ENCODE measurements at places on chromosomes 7 and 10.

GRCh38 chr10:129899276-129900130 lies 64.6 kb downstream of the EBF3 start:
- DNase-seq: no peak

- DNase-seq: peak; percentile 16
Measured at GRCh38 chr7:116525298-116525912, 569 bp downstream of the CAV1 start.

DNA sequence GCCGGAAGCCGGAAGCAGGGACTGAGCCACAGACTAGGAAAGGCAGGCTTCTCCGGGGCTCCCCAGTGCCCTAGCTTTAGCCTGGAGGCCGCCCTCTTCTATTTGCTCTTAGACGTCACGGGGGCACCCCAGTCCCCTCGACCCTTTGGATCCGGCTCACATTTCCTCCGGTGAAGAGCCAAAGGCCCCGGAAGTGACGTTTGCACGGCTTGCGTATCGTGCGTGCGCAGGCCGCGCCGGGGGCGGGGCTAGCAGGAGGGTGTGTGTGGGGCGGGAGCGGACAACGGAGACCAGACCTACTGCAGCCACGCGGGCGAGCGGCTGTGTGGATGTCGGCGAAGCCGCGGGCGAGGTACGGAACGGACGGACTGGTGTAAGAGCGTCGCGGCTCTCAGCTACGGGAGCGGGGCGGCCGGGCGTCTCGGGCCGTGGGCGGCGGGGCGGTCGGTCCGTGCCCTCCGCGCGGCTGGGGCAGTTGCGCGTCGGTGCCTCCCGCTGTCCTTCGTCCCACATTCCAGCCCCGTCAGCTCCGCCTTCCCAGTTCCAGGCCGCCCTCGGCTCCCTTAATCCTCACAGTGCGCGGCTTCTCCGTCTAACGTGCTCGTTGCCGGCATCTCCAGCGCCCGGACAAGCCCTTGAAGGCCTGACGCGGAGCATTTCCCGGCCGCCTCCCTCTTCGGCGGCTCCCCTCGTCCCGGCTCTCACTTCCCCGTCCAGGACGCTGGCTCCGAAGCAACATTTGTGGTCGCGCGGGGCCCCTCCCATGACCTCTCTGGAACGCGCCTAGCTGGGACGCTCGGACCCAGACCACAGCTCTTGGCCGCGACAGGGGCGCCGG lies 25.8 kb downstream of the KCTD7 start:
- DNase-seq: peak; percentile 96

DNA sequence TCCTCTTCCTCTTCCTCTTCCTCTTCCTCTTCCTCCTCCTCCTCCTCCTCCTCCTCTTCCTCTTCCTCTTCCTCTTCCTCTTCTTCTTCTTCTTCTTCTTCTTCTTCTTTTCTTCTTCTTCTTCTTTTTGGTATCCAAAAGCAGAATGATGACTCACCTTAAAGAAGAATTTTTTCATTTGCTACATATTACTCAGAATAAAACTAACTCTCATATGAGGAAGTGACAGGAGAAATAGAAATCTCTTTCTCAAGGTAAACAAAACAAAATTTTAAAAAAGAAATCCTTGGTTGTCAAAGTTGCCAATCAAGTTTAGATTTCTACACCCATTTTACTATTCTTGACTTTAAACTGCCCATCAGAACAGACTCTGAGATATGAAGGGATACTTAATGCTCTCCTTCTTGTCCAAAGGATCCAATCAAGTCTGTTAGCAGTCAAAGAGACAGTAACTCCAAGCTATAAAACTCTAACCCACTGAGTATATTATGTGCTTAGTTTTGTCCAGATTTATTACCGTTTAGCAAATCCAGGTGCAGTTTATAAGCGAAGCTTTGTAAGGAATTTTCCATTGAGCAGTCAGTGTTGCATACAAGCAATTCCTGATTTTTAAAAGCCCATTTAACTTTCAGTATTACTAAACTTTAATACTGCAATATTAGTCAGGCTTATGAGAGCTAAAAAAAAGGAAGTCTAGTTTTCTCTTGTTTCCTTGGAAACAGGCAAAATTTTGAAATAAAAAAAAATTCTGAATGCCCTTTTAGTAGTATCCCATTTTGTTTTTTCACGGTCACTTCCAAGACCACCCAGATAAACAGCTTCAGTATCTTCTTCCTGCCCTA lies 43.1 kb upstream of the SNX13 start:
- DNase-seq: no peak

GRCh38 chr7:119694506-119694905 lies 578.5 kb upstream of the KCND2 start:
- no peak for DNase-seq

DNA sequence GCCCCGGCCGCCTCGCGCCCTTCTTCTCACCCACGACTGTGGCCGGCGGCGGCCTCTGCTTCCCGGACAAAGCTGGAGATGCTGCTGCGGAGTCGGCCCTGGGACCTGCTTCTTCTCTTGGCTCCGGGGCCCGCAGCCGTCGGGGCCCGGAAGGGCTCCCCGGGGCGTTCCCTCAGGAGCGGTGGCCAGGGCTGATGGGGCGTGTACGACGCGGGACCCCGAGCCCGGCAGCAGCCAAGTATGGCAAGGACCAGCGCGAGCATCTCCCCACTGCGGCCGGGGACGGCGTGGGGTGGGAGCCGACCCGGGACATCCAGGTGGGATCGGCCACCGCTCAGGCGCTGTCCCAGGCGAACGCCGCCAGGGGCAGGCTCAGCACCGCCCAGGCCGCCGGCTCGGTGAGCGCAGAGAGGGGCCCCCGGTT lies 27.6 kb upstream of the BMS1 start:
- DNase-seq: no peak

DNA sequence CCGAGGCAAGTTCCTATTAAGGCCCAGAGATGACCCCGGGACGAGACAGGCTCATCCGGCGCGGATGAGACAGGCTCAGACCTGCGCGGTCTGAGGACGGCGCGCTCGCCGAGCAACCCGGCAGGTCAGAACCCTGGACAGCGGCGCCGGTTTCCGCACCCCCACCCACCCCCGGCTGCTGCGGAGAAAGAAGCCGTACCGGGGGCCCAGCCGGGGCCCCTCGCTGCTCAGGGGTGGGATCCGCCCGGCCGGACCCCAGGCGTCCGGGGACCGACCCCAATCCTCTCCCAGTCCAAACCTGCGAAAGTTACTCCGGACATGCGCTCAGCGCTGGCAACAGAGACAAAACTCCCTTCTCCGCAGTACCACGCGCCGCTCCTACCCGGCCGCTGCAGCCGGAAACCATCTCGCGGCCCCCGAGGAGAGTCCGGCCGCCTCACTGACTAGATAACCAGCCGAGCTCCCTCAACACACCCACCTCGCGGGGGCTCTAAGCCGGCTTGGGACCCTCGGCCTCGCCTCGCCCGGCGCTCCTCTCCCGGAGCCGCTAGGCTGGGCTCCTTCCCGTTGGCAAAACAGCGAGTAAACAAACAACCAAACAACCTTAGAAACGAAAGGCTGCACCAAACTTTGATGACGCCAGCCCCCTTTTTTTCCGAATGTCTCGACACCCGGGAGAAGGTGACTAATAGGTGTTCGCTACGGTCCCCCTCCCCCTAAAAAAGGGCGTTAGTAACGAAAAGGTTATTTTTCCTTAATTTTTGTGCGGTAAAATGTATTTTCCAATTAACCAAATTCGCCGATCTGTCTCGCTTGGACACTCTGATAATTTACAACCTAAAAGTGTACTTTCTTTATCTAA lies 2.3 kb upstream of the DRGX start:
- no peak for DNase-seq

- DNase-seq: no peak
Measured at GRCh38 chr7:141072548-141073172, 1.2 kb upstream of the TMEM178B start.

DNA sequence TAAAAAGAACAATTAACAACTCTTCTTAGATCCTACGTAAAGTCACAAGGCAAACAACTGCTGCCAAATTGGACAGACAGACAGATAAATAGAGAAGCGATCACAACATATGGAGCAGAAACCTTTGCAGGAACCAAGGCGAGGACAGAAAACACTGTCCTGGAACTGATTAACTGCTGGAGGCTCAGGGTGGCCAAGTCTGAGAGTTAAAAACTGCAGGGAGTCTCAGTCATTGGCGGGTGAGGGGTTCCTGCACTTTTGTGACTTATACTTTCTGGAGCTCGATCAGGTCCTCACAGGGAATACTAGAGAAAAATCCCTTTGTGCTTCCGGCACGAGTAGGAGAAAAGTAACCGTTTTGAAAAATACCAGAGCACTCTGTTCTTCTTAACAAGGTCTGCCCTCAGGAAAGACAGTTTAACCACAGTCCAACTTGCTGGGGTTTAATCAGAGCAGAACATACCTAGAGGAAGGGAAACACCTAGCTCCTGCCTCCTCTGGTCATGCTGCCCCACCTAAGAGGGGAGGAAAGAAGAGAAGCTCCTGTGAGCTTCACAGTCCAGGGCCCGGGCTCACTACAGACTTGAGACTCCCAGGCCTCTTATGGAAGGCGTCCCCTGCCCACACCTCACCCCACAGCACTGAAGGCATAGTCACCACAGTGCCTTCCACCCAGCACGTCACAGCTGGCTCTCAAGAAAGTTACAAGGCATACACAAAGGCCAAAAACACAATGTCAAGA lies 74.9 kb downstream of the LARP4B start:
- DNase-seq: no peak

DNA sequence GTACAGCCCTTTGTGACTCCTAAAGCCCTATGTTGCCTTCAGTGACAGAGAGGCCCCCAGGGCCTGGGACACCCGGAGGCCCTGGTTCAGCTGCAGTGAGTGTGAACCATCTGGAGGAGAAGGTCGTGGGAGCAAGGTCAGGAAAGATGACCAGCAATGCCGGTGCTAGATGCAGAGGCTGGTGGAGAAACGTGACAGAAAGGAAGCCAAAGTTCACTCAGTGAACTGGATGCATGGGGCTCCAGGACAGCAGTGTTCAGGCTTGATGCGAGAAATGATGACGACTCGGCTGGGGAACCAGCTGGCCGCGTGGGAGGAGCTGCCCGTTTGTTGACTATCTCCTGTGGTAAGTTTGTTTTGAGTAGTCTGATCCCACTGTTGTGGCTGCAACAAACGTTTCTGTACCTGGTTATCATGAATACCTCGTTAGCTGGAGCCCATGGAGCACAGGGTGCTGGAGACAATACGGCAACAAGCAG lies 54.1 kb upstream of the MKRN1 start:
- DNase-seq: no peak

GRCh38 chr7:20598459-20599309 lies 16.8 kb upstream of the ABCB5 start:
- no peak for DNase-seq

DNA sequence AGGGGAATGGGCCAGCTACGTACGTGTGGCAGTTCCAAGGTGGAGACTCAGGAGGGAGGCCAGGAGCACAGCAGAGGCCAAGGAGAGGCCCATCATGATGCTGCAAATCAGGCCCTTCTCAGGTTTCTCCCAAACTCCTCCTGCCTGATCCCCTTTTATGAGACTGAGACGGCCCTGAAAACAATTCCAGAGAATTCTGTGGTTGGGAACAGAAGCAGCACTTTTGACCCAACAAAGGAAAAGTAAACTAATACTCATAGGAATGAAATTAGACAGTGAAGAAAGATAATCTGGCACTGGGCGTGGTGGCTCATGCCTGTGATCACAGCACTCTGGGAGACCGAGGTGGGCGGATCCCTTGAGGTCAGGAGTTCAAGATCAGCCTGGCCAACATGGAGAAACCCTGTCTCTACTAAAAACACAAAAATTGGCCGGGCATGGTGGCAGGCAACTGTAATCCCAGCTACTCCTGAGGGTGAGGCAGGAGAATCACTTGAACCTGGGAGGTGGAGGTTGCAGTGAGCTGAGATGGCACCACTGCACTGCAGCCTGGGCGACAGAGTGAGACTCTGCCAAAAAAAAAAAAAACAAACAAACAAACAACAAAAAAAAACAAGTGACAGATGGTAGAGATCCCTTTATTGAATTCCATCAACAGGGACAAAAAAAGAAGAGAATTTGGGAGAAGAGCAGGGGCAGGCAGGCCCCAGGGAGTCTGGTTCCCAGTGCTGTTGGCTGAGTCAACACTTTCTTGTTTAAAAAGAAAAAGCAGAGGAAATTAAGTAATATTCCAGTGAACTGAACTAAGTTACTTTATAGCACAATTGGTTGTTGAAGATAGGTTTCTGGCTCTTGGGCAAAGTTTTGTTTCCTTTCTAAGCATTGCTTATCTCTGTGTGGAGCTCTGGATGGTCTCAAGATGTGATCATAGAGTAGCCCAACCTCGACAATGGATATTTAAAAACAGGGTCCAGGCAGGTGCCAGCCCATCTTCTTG lies at the start of gene CCL26:
CCL26 (minus strand) TSS at position 131 of the 997 bp plus-strand sequence; CDS start at position 96, 35 bp downstream.
- DNase-seq: no peak

DNA sequence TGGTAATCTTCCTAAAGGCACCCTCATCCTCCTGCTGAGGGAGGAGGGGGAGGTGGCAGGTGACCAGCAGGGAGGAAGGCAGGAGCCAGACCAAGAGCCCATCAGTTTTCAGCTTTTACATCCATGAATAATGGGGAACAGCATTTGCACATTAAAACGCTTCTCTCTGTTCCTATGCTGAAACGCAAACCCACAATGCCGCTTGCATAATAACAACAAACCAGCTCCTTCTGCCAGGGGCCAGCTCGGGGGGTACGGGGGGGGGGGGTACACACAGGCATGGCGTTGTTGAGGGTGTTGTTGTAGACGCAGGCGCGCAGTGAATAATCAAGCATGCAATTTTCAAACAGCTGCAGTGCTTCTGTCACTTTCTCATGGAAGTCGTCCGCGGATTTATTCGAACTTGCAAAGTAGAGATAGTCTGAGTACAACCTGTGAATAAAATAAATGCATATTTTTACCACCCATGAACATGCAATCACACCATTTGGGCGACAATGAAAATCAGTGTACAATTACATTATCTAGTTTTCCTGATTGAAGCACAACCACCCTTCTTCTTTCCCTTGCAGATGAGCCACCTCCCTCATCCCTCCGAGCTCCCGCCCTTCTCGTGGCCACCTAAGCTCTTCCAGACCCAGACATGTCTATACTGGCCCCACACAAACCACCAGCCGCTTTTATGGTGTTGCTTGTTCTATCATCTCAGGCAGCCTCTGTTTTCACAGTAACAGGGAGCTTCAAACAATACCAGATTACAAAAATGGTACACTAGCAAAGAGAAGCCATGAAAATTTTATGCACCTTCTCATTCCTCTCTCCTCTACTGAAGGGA lies 72.2 kb downstream of the CHST15 start:
- no peak for DNase-seq

- no peak for DNase-seq
Measured at GRCh38 chr10:106935978-106936451, 228.5 kb downstream of the SORCS1 start.

- DNase-seq: no peak
Measured at GRCh38 chr10:121159670-121160069, 308.5 kb downstream of the WDR11 start.

DNA sequence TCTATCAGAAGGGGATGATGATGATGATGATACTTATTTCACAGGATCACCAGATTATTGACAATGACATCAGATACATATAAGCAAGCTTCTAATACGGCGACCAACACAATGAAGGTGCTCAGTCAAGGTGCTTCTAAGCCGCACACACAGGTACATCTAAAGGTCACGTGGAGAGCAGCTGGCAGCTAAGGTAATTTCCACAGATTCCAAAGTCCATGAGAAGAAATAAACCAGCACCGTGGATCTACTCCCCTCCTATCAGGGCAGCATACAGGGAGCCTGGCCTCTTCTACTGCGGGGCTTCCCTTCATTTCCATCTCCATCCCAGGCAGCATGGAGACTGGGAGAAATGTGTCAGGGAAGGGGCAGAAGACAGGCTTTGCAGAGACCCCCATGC lies 37.5 kb downstream of the DENND11 start:
- no peak for DNase-seq

Measured in central memory CD8-positive, alpha-beta T cell (primary cell).